ENCODE measurements at places on chromosomes 6 and 20.
A peak's percentile ranks its signal among the peaks of the same experiment; 100 is the strongest.

GRCh38 chr6:14450133-14450504 lies 332.5 kb downstream of the CD83 start:
- peak; percentile 94 for DNase-seq

GRCh38 chr6:7976485-7977056 lies 66.0 kb upstream of the TXNDC5 start:
- DNase-seq: no peak

GRCh38 chr20:400128-400453 lies 8.0 kb upstream of the RBCK1 start:
- no peak for DNase-seq

GRCh38 chr6:112951829-112952228 lies 604.7 kb downstream of the RFPL4B start:
- peak; percentile 27 for DNase-seq

GRCh38 chr6:21220271-21220987 lies 373.1 kb upstream of the SOX4 start:
- DNase-seq: no peak

GRCh38 chr20:56724241-56724757 lies 95.2 kb downstream of the TFAP2C start:
- DNase-seq: no peak

DNA sequence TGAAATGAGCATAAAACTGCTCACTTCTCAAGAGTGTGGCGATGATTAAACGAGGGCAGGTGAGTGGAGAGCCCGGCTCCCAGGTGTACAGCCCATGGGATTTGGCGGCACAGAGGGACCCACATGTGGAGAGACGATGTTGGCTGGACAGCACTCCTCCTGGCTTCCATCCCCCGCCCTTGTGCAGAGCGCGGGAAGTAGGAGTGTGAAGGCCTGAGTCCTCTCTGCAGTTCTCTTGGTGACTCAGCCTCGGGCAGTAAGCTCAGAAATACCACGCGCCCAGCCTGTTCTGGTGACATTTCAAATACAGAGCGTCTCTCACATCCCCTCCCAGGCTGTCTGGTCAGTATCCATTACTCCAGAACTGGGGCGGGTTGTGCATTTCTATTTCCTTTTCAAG lies 94.2 kb upstream of the SRSF6 start:
- no peak for DNase-seq

GRCh38 chr6:38588631-38589366 lies 50.9 kb downstream of the BTBD9 start:
- no peak for DNase-seq

GRCh38 chr6:25301362-25301761 lies 22.2 kb downstream of the CARMIL1 start:
- DNase-seq: no peak

- no peak for DNase-seq
Measured at GRCh38 chr6:5728351-5729079, 278.2 kb downstream of the NRN1 start.

GRCh38 chr6:44665683-44666082 lies 278.2 kb downstream of the CDC5L start:
- no peak for DNase-seq

DNA sequence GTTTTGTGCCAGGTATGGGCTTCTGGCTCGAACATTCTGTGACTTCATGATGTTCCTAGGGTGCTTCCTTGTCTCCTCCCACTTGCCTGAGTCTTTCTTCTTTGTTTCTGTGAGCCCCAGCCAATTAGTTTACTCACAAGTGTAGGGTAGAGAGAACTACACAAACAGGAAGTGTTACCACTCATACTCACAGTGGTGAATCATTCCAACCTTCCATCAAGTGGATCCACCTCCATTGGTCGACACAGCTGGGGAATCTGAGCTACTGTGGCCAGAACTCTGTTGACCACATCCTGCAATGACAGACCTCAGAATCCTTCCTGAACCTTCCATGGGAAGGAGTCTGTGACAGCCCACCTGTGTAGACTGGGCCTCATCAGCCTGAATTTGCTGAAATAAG lies 76.8 kb downstream of the UNC5CL start:
- no peak for DNase-seq

- no peak for DNase-seq
Measured at GRCh38 chr20:23128461-23129125, 42.5 kb upstream of the CD93 start.

DNA sequence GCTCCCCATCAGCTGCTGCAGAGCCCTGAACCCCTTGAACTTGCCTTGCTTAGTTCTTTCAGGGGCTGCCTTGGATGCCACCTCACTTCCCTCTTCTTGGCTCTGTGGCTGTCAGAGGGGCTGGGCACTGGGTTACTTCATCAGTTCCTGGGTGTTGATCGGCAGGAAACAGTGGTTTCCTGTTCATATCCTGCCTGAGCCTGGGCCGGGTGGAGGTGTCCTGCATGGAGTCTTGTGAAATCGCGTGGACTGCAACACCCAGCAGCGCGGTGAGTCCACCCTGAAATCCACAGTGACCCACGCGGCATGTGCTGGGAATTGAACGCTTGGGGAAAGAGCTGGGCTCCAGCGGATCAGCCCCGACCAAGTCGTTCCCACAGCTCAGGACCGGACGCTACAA lies 97.5 kb downstream of the CDH26 start:
- DNase-seq: no peak

DNA sequence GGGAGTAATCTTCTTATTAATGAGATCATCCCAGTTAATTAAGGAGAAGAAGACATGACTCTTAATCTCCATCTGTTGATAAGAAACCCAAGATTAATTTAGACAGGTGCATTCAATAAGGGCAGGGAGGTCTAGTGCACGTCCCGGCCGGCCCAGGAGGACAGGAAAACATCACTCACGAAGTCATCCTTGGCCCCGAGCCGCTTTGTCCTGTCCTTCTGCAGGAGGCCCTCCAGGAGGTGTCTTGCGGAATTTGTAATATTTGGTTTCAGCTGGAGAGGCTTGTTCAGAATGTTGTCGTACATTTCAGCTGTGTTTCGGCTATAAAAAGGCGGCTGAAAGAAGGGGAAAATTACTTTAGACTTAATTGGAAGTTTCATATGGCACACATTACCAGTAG lies 118.4 kb upstream of the SLC2A12 start:
- DNase-seq: no peak

DNA sequence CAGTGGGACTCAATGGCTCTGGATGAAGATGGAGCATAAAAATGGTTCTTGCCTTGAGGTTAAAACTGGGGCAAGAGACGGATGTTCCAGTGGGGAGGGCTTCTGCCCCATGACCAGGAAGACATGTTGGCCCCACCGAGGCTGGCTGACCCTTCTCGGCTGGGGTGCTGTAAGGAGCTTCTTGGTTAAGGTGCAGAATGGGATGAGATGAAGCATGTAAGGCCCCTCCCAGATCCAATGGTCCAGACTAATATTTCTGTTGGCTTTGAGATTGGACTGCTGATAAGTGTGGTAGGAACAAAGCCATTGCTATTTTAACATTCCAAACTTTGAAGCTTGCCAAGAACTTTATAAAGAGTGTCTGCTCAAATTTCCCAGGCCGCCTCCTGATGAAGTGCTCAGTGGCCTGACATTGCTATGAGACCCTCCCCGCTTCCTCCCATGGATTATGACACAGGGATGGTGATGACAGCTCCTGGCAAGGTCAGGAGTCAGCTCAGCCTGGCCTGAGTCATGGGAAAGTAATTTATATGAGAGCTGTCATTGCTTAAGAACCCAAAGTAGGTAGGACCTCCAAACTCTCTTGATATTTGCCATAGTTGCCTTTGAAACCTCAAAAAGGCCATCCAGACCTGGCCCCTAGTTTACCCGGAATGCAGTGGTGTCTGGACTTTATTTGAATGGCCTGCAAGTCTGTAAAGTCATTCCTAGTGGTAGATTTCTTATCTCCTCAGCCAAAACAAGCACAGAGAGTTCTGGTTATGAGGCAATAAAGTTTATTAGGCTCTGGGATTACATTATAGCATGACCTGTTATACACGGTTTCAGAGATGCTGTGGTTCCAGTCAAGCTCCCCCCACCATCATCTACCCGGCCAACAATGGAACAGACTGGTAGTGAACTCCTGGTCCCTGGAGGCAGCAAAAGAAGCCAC lies 55.2 kb downstream of the TGM2 start:
- DNase-seq: no peak

- no peak for DNase-seq
Measured at GRCh38 chr20:4006640-4007039, 8.7 kb downstream of the RNF24 start.

DNA sequence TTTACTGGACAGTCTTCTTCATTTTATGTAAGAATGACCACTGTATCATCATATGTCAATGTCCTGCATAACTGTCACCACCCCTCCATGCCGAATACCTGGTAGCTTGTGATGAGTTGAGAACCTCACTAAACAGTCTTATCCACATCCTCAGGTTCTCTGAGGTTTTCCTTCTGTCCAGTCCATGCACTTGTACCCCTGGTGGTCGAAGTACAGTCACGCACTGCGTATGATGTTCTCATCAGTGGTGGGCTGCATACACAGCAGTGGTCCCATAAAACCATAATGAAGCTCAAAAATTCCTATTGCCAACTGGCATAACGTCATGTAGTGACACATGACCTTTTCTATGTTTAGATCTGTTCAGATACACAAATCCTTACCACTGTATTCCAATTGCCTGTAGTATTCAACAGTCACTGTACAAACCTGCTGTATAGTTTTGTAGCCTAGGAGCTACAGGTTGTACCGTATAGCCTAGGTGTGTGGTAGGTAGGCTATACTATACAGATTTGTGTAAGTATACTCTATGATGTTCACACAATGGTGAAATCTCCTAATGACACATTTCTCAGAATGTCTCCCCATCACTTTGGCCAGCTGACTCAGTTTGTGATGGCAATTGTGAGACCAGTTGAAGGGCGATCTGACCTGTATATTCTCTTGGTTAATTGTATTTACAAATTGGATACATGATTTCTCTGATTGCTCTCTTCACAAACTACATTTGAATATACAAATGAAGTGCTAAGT lies 31.3 kb upstream of the SDCBP2 start:
- DNase-seq: no peak

- DNase-seq: no peak
Measured at GRCh38 chr6:33815854-33816253, 12.1 kb upstream of the MLN start.

GRCh38 chr6:157520596-157521361 lies 139.8 kb downstream of the ZDHHC14 start:
- DNase-seq: no peak

DNA sequence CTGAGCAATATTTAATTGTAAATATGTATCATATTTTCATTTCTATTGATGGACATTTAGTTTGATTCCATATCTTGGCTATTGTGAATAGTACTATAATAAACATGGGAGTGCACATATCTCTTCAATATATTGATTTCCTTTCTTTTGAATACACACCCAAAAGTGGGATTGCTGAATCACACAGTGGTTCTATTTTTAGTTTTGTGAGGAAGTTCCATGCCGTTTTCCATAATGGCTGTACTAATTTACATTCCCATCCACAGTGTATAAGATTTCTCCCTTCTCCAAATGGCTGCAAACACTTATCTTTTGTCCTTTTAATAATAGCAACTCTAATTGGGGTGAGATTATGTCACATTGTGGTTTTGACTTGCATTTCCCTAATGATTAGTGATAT lies 86.7 kb upstream of the RAB32 start:
- no peak for DNase-seq

- no peak for DNase-seq
Measured at GRCh38 chr20:53993310-53993709, 77.1 kb downstream of the BCAS1 start.

GRCh38 chr6:4274382-4275082 lies 139.2 kb upstream of the ECI2 start:
- DNase-seq: no peak

DNA sequence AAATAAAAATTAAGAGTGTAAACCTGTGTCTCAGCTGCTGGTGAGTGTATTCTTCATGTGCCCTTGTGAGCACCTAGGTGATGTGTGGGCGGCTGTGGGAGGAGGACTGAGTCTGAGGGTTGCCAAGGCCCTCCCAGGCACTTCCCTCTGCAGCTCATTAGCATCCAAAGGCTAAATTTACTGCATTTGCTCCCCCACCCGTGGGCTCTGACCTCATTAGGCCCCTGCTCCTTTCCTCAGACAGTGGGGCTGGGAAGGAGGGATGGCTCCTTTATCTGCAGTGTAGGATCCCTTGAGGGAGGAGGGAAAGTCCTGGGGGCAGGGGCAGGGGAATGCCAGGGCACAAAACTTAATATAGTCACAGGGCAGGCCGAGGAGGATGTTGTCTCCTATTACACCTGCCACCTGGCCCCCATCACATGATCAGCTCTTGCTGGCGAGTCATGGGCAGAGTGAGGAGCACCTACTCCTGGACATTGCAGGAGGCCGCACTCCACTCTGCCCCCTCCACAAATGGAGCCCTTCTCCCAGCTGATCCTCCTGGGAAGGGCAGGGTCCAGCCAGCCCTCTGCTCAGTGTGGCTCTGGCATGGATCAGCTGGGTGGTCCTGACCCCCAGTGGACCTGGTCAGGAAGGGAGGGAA lies 133.2 kb downstream of the MRPL14 start:
- DNase-seq: no peak

GRCh38 chr6:56348578-56348977 lies 101.2 kb upstream of the COL21A1 start:
- DNase-seq: no peak

GRCh38 chr20:37484331-37484730 lies 36.7 kb upstream of the NNAT start:
- no peak for DNase-seq

DNA sequence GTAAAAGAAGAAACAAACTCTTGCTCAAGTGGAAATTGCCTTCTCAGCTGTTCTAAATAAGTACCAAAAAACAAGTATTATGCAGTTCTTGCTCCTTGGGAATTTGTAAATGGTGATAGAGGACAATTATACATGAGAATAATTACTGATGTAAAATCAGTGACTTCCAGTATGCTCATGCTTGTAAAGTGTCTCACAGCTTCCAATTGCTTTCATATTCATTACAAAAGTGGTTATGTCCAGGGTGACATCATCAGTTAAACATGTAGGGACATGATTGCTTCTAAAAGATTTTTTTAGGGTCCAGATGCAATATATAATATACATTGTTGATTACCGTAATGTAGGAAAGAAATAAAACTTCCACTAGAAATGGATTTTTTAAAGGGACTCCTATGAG lies 122.8 kb upstream of the B3GAT2 start:
- no peak for DNase-seq

- DNase-seq: no peak
Measured at GRCh38 chr20:62134735-62135231, 8.4 kb downstream of the PSMA7 start.

- no peak for DNase-seq
Measured at GRCh38 chr6:25442898-25443297, 163.7 kb downstream of the CARMIL1 start.

- peak; percentile 47 for DNase-seq
Measured at GRCh38 chr6:113879186-113880096, 22.3 kb downstream of the MARCKS start.
